ENCODE measurements at places on chromosomes 7 and 10. TPM values are rescaled to one million over a fixed set of nuclear protein-coding genes. Genes with fewer than 3 reads are reported as not detected.

DNA sequence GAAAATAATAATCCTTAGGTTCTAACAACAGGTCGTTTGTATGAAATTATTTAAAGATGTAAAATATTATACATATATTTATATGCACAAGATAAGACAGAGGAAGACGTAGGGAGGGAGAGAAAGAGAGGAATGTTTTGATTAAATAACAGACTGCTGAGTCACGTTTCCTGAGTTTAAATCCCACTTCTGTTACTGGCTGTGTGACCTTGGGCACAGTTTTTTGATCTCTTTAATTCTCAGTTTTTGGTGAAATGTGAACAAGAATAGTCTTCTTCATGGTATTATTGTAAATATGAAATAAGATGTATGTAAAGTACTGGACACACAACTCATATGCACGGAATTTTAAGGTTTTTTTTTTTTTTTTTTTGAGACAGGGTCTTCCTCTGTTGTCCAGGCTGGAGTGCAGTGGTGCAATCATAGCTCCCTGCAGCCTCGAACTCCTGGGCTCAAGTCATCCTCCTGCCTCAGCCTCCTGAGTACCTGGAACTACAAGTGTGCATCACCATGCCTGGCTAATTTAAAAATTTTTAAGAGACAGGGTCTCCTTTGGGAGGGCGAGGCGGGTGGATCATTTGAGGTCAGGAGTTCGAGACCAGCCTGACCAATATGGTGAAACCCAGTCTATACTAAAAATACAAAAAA, 42.6 kb downstream of the BAMBI start:
- DNase-seq = peak; percentile 10

The AGBL3 gene
- 0.38 TPM for polyA plus RNA-seq

The ABCB4 gene
- 0.02 TPM for polyA plus RNA-seq

DNA sequence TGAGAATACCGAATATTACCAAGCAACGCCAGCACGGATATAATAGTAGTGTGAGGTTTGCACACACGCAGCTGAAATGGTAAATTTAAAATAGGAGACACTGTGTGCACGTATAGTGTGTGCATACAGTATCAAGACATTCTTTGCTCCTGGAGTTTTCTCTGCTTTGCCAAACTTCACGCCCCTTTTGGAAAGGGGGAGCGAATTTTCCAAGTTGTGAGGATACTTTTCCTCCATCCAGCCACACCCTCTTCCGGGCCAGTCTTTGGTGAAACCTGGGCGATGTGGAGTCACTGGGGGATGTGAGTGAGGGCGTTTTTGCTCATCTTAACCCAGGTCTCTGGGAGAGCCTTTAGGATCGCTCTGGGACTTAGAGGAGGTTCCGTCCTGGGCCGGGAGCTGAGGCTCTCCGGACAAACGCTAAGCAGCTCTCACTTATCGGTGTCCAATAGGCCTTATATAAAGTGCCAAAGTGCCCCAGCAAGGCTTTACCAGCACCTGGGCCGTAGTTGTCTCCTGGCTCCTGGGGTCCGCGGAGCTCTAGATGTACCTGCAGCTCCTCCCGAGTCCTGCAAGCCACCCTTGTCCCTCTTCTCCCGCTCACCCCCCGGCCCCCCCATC, 160.0 kb upstream of the MKI67 start:
- no peak for DNase-seq

DNA sequence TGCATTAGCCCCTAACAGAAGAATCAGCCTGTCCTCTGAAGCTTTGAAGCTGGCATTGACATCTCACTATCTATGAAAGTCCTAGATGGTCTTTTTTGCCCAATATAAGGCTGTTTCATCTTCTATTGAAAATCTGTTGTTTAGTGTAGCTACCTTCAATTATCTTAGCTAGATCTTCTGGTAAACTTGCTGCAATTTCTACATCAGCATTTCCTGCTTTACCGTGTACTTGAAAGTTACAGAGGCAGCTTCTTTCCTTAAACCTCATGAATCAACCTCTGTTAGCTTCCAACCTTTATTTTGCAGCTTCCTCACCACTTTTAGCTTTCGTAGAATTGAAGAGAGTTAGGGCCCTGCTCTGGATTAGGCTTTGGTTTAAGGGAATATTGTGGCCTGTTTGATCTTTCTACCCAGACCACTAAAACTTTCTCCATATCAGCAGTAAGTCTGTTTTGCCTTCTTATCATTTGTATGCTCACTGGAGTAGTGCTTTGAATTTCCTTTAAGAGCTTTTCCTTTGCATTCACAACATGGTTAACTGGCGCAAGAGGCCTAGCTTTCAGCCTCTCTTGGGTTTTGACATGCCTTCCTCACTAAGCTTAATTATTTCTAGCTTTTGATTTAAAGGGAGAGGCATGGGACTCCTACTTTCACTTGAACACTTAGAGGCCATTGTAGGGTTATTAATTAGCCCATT, 32.5 kb downstream of the ARID5B start:
- no peak for DNase-seq

DNA sequence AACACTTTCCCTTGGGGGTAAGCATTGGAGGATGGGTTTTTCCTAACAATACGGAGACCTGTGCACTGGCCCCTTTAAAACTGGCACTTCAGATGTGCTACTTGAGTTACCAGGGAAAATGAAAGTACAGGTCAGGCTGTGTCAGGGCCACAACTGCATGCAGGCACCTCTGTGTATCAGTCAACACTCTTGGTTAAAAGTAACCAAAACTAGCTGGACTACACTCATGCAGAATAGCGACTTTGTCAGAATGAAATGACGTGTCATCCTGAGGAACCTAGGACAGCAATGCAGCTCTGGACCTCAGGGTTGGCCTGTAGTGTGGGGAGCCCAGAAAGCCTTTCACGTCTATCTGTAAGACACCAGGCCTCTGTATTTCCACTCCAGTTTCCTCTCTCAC, 33.8 kb upstream of the SMKR1 start:
- no peak for DNase-seq

DNA sequence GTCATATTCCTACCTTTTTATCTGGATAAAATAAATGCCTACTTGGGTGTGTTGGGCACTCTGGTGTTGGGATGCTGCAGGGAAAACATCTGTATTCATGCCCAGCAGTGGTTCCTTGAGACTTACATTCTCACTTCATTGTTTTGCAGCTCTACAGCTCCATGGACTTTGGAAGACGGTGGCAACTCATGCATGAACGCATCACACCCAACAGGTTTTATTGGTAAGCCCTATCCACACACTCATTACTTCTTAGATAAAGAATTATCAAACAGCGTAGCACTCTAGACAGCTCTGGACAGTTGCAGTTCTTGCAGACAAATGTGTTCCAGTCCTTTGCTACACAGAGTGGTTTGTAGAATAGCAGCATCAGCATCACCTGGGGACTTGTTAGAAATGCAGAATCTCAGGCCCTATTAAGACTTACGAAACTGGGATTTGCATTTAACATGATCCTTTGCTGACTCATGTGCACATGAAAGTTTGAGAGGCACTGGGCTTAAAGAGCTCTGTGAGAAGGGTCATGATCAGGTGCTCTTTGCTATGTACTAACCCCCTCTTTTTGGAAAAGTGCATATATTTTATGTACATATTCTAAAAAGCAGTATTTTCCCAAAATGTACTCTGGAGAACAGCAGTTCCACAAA, 401.9 kb downstream of the SORCS3 start:
- DNase-seq = no peak

DNA sequence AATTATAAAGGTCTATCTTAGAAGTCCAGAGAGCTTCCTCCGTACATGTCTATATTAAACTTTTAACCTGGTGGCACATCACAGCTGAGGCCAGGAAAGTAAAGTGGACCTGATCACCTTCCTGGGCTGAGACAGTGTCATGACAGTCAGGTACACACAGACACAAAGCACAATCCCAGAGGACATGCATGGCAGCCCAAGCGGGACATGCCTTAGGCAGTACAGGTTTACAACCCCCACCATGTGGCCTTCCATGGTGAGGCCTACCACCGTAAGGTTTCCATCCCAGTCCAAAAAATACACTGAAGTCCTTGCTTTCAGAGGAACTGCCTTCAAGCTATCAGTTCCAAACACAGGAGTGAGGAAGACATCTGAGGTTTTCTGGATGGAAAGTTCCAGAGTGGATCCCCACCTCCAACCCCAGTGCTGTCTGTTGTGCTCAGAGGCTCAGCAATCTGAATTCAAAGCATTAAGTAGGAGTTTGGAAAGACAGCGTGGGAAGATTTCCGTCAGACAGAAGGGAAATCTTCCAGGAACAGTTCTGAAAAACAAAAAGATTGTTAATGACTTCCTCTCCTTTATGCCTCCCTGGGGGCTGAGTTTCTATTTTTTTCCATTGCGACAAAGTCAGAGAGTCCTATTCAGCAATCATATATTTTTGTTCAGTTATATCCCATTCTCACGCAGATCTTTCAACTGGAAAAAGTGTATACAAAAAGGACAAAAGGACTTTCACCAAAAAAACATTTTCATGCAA, 20.1 kb downstream of the IFIT3 start:
- DNase-seq = no peak

DNA sequence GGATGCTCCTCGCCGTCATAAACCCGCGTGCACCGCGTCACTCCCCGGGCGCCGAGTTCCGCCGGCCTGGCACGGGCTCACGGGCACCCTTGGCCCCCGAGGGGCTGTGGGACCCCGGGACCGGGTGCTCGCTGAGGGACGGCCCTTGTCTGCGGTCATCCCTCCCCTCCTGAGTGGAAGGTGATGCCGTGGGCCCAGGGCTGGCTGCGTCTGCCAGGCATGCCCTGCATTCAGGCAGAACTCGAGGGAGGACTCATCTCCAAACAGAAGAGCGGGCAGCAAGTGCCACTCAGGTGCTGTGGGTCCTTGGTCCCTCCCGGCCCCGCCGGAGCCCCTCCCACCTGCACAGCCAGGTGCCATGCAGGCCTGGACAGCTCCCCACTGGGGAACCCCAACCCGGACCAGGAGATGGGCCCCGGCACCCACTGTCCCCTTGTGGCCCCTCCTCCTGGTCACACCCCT, 61.3 kb downstream of the UNCX start:
- DNase-seq = no peak

DNA sequence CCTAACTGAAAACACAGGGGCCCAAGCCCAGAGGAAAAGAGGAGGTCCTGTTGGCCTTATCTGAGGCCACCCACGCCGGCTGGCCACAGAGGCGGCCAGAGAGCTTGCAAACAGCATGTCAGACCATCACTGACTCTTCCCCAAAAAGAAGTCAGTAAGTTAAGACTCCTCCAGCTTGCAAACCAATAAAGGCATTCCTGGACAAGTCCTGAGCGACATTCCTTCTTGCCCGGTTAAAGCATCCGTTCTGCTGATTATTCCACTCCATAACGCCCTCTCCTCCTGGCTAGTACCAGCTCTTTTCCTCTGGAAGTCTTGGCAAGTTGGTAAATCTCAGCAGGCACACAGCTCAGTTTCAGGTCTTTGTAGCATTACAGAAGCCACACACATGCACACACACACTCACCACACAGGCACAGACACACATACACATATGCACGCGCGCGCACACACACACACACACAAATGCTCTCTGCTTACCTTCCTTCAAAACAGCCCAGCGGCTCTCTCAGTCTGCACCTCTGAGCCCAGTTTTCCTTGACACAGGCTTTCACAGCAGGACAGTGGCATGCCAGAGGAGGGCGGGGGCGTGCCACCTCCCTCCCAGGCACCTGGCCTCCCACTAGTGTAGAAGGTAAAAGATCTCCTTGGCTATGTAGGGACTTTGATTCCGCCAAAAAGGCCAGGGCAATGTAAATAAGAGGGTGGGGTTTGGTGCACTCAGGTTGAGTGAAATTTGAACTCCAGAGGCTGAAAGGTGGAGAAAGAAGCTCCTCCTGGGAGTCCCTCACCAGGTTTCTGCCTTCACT, 201.4 kb downstream of the TNS3 start:
- DNase-seq = peak; percentile 27

The ARL3 gene
- 16.5 TPM for polyA plus RNA-seq

The EFCAB10 gene
- not detected for polyA plus RNA-seq

DNA sequence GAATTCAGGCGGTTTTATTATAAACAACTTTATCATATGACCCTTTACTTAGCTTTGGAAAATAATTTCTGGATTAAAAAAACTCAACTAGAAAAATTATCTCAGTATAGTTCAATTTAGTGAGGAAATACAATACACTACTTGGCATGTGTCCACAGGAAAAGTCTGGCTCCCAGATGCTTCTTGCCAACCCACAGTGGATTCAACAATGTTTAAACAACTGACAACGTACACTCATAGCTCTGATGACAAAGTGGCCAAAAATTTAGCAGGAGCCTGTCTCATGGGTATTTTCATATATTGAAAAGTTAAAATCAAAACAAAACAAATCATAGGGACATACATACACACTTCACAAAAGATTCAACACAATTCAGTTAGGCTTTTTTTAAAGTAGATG, 158.8 kb downstream of the SKAP2 start:
- DNase-seq = peak; percentile 88

GRCh38 chr10:580778-581177, 108.7 kb downstream of the DIP2C start:
- peak; percentile 70 for DNase-seq

The PAX4 gene
- polyA plus RNA-seq = not detected

- DNase-seq = no peak
Measured at GRCh38 chr10:10394933-10395658, 622.6 kb upstream of the CELF2 start.

The EPO gene
- not detected for polyA plus RNA-seq

- no peak for DNase-seq
Measured at GRCh38 chr10:88617772-88618300, 31.3 kb downstream of the LIPJ start.

- DNase-seq = no peak
Measured at GRCh38 chr10:117997673-117998072, 49.1 kb downstream of the RAB11FIP2 start.

The PDE6C gene
- not detected for polyA plus RNA-seq
